ENCODE measurements at places on chromosomes 7 and 10.

GRCh38 chr10:97321032-97321803, 2.1 kb downstream of the FRAT1 start:
- no peak for DNase-seq

DNA sequence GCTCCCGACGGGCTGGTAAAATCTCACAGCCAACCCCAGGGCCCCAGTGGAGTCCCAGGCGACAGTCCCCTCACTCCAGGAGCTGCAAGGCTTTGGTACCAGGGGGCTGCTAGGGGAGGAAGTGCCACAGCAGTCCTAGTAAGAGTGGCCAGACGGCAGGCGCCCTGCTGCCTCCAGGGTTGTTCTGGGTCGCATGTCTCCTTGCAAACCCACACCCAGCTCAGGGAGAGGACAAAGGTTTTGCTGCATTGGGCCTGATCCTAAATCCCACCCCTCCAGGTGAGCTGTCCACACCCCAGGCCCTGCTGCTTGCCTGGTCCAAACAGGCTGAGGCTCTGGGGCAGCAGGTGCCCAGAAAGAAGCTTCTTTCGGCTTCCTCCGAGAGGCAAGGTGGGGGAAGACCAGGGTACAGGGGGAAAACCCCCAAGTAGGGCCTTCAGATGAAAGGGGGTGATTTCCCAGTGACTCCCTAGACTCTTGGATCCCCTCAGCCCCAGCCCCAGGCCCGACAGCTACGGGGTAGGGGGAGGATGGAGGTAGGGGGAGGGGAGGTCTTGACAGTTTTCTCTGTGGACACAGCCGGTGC, 4.2 kb upstream of the KCP start:
- no peak for DNase-seq

DNA sequence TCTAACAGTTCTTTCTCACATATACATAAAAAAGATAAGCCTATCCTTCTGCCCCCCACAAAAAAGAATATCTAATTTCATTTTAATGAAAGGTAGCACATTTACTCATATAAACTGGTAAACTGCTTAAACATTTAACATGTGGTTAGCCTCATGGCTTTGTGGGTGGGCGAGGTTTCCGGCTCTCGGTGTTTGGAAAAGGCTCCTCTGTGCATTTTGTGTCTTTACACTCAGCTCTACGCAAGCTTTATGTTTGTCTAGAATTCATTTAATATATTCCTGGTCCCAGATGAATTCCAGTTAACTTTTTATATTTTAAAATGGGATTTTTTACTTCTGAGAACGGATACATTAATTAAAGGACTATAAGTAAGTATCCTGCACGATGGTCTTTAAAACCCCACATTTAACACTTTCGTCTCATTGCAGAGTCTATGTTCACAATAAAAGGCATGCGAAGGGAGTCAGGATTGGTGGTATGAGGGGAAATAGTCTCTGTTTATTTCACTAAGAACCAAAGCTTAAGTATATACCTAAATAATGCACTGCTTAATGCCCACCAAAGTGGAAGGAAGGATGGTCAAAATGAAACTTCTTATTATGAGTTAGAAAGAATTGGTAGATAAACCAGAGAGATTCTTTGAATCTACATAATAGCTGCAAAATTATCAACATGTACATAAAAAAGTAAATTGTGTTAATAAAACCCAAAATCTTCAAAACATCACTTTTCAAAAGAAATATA, 197.2 kb downstream of the CRPPA start:
- peak; percentile 32 for DNase-seq

- DNase-seq, result no peak
Observed at GRCh38 chr10:25651534-25651933, 282.5 kb upstream of the MYO3A start.

DNA sequence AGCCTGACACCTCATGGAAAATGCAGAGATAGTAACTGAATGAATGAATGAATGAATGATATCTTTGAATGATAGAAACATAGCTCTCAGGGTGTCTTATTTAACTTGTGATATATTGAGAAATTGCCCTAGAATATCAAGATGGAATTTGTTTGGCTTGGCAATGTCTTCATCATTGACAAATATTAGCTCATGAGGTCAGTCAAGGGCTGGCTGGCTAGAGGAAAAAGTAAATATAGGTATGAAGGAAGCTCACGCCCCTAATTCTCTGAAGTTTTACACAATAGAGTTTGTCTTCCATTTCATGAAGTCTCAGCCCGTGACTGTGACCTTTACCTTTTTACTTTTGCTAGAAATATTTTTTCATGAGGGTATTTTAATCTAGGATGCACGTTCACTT, 305.2 kb downstream of the ADARB2 start:
- no peak for DNase-seq

- DNase-seq, result no peak
Observed at GRCh38 chr7:15280078-15280733, 281.6 kb downstream of the AGMO start.

- DNase-seq, result peak; percentile 29
Observed at GRCh38 chr7:129828989-129829736, 123.6 kb downstream of the UBE2H start.

DNA sequence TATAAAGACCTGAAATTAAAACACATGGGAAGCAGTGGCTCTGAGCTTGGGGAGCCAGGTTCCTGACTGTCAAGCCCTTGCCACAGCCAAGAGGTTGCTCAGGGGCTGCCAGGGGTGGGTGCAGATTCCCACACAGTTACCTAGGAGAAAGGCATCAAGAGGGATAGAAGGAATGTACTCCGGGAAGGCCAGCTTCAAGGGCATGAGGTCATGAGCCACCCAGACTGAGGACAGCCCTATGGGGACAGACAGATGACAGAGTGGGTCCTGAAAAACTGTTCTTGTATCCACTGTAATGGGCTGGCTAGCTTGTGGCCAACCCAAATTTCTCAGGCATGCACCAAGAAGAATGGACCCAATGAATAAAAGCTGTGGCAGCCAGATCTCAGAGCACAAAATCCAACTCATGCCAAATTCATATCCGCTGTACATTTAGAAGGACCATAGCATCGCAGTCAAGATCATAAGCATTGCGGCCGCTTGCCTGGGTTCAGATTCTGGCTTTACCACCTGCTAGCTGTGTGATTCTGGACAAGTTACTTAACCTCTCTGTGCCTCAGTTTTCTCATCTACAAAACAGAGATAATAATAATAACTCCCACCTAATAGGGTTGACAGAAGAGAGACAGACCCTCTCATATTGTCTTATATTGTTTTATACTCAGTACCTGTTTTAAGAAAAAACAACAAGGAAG, 44.9 kb upstream of the KCNMA1 start:
- DNase-seq, result no peak

- peak; percentile 56 for DNase-seq
Observed at GRCh38 chr7:143372070-143372469, 9.1 kb upstream of the ZYX start.

- DNase-seq, result no peak
Observed at GRCh38 chr10:43930777-43931176, 282.1 kb upstream of the ZNF32 start.
